ENCODE measurements at places on chromosomes 12 and 14.

DNA sequence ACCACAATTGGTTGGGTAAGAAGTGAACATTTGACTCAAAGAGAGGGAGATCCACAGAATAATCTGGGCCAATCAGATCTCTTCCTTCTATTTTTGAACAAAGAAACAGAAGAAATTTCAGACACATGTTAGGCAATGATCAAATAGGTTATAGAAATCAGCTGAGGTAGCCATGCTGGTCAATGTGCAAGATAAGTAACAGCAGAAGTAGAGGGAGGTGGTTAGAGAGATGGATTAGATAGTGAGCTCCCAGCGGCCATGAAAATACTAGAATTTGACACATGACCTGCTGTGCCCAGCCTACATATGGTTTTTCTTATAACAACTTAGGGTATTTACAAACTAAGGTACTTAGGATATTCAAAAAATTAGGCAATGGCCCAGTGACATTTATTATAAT lies 230.9 kb upstream of the ARID2 start:
- no peak for DNase-seq

DNA sequence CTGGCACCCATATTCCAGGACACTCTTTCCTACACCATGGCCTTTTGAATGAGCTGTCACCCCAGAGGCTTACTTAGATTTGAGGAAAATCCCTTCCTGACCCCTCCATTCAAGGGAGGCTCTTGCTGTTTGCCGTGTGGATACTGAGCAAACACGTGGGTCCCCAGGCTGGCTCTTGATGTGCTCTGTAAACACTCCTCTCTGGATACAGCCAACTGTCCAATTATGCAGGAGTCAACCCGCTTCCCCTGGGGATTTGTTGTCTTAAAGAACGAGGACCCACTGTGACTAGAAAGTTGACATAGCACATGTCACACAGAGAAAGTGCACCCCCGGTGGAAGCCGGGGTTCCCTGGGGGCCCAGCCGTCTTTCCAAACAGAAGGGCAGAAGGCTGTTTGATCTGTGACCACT lies 75.8 kb upstream of the CEP83 start:
- DNase-seq: no peak

DNA sequence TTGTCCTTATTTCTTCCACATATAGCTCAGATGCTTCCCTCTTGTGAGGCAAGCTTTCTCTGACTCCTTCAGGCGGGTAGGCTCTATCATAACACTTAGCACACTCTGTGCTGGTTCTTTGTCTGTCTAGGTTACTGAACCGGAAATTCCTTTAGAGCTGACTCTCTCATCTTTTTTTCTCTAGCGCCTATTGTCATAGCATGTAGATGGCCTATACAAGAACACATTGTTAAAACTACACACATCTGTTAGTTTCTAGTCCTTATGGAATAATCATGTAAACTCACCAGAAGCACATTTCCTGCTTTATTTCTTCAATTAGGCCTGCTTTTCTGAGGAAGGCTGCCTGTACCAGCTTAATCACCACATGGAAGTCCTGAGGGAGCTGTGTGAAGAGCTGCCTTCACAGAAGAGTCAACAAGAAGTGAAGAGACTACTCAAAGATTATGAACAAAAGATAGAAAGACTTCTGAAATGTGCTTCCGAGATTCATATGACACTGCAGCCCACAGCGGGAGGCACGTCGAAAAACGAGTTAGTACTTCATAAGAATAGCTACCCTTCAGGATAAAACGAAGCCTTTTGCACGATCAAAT lies 143.9 kb downstream of the SYNE2 start:
- DNase-seq: peak; percentile 6

DNA sequence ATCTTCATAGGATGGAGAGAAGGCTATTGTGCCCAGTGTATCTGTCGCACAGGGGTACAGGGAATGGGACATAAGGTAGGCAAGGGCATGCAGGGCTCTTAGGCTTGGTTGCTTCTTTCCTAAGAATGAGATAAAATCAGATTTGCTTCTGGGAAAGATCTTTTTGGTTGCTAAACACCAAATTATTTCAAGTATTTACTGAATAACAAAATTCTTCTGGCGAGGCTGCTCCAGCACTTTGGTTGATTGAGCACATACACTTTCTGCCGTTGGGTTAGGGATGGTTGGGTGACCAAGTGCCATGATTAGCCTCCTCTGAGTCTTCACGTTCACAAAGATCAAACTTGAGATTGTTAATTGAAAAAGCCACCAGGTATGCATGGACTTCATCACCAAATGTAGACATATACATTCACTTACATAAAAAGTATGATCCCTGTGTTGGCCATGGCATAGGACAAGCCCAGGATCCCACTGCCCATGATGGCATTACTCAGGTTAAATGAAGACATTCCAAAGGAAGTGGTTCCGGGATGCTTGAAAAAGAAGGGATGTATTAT lies 38.2 kb downstream of the SLC38A4 start:
- DNase-seq: no peak

DNA sequence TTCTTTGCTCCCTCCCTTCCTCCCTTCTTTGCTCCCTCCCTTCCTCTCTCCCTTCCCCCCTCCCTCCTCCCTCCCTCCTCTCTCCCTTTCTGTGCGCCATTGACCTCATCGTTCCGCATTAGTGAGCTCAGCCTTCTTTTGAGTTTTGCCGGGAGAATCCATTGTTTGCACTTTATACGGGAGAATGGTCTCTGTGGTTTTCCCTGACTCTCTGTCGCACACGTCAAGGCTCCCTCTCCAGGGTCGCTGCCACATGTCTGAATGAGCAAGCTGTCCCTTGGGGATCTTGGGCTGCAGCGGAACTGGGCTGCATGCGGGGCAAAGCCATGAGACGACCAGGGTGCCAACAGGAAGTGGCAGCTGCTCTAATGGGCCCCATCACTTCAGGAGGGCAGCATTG lies 118.5 kb downstream of the GLT1D1 start:
- no peak for DNase-seq

GRCh38 chr12:104171785-104172569 lies 34.0 kb upstream of the NFYB start:
- no peak for DNase-seq

DNA sequence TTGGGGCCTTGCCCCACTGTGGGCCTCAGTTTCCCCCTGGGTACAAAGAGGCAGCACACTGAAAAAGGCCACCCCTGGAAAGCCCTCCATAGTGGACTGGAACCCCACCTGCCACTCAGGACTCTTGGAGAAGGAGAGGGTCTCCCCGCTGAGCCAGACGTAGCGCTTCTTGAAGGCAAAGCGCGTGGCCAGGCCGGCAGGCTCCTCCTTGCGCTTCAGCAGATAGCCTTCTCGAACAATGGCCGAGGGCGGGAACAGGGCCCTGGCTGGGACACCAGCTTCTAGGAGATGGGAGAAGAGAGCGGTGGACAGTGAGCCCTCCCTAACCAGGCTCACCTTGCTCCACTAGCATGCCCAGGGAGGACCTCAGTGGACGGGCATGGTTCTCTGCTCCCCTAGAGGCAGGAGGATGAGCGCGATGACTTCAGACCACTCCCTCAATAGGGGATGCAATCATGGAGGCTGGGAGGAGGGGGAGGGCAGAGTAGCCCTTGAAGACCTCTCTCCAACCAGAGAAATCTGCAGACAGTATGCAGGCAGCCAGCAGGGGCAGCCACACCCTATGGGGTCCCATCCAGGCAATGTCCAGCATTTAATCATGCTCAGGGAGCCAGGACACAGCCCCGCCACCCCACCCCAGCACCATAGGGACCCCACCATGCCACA lies 29.8 kb downstream of the RASAL1 start:
- no peak for DNase-seq

GRCh38 chr12:114481200-114481535 lies 75.2 kb upstream of the TBX5 start:
- no peak for DNase-seq

DNA sequence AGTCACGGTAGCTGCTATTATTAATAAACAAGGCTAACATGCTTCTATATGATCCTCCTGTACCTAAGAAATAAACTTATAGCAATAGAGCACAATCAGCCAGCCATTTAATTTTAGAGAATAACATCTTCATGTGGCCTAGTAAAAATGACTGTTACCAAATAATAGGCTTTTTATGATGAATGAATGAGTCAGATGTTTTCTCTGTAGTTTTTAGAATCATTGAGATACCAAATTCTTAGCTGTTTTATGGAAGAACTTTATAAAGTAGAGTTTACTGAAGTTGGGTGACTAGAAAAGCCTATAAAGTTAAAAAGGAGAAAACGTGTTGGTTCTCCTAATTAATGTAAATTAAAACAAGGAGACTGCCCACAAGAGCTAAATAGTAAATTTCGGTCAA lies 40.7 kb downstream of the WNK1 start:
- no peak for DNase-seq

DNA sequence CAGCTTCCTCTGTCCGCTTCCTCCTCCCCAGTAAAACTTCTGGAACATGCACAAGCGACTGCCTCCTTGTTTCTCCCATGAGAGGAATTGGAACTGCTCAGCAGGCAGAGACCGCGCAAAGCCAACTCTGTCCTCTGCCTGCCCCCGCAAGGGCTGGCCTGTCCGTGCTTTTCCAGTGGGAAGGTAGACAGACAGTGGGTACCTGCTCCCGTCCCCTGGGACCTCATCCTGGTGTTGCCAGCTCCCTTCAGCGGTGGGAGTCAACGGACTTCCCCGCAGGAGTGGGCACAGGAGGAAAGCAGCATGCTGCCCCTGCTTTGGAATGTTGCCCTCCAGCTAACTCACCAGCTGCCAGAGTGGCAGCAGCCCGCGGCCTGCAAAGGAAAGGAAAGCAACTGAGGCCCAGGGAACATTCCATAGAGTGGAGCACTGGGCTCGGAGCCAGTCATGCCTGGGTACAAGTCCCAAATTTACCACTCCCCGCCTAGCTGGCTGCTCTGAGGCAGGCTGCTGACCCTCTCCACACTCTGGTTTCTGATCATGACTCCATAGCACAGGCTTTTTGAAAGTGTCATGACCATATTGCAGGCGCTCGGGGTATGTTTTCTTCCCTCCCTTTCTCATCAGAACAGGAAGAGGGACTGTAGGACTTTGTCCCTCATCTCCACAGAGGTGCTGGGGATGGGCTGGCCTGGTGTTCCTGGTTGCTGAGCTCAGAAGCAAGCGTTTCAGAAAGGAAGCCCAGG lies 89.2 kb upstream of the CLMN start:
- no peak for DNase-seq

GRCh38 chr14:84442521-84442920 lies 1087.4 kb upstream of the FLRT2 start:
- DNase-seq: no peak

DNA sequence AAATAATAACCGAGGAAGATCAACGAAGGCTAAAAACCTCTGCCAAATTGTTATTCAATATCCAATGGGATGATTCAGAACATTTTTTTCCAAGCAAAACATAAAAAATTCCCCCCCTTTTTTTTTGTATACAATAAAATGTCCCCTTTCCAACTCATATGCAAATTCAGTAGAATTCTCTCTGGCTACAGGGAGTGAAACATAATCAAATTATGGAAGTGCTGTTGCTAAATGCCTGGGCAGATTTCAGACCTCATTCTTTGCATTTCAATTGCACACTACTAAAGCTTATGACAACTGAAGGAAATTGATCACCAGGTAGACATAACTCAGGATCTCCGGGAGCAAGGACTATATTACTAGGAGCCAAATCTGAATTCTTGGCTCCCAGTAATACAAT lies 51.0 kb downstream of the LMNTD1 start:
- no peak for DNase-seq

DNA sequence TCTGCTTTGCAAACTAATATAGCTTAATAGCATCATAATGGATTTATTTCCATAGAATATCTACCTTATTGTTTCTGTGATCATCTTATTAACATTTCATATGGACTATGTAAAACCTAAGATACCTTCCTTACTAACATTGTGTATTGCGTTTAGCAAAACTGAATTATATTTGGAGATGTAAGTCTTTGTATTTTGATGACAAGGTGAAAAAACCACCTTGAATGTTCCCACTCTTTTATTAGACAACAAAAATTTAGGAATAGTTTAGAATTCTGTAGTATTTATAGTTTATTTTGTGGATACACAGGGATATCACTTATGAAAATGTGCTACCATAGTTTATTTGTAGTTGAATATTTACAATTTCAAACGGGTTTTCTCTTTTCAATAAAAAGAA lies 32.0 kb downstream of the RASSF8 start:
- no peak for DNase-seq

DNA sequence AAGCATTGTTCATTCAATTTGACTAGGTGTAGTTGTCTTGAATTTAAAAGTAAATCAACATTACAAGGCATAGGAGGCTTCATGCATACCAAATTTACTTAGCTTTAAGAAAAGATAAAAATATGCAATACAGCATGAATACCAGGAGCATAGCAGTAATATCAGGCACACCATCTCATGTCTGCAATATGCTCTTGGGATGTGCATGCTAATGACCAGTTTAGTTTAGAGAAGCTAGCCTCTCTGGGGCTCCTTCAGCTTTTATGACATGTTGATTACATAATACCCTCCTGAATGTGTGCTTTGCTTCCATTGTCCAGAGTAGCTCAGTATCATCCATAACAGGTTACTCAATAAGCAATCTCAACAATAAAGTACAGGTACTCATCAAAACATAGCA lies 497.2 kb downstream of the FLRT2 start:
- no peak for DNase-seq

GRCh38 chr12:15854916-15855315 lies 27.3 kb upstream of the STRAP start:
- DNase-seq: no peak

DNA sequence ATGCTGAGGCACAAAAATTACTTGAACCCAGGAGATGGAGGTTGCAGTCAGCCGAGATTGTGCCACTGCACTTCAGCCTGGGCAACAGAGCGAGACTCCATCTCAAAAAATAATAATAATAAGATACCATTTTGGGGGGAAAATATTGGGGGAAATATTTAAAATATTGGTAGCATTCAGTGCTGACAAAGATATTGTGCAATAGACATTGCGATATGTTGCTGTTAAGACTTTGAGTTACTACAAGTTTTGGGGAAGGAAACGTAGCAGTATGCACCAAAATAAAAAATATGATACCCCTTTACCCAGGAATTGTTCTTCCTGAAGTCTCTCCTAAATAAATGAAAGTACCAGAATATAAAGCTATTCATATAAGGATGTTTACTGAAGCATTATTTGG lies 37.7 kb upstream of the MYBPC1 start:
- DNase-seq: no peak

GRCh38 chr12:102883204-102883799 lies 33.7 kb downstream of the PAH start:
- no peak for DNase-seq

DNA sequence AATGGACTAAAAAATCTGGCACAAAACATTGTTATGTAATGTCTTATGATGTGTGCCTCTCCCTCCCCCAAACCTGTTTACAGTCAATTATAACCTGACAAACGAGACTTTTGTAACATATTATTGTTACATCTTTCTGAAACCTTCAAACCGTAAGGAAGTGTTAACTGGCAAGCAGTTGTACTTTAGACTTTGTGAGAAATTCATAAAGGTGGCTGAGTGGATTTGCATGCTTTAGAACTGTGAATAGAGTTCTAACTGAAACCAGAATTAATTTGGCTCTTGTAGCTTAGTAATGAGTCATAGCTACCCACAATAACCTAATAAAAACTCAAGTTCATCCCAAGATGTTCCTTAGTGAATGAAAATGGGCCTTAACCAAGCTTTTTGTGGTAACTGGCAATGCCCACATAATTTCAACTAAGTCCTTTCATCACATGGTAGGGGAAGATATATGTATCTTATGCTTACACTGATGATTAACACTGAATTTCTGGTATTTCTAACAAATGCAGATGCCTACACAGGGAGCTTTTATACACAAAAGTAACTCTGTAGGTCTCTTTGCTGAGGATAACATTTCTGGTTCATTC lies 29.7 kb downstream of the RAD9B start:
- peak; percentile 46 for DNase-seq

- DNase-seq: no peak
Measured at GRCh38 chr12:27334042-27334720, 1.5 kb downstream of the BMAL2 start.

GRCh38 chr12:6231359-6232268 lies 31.4 kb downstream of the CD9 start:
- no peak for DNase-seq

Measured in BJ (cell line).